GM04503 (cell line): ENCODE measurements at places on chromosomes 16 and 17.

- no peak for DNase-seq
Observed at GRCh38 chr16:88480829-88481228, 27.7 kb downstream of the ZFPM1 start.

- DNase-seq: no peak
Observed at GRCh38 chr17:37100231-37100630, 151.5 kb downstream of the AATF start.

DNA sequence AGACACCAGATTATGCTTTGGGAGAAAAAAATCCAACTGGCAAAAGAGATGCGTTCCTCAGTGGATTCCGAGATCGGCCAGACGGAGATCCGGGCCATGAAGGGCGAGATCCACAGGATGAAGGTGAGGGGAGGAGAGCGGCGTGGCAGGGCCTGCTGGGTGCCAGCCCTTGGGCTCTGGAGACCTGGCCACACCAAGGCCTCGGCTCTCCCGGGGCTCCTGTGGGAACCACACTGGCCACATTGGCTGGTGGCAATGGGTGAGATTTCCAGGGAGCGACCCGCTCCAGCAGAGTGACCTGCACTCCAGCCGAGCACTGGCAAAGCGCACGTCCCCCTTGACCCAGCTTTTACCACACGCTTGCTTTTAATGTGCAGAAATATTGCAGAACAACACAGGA is 11.6 kb upstream of the GAA start:
- DNase-seq: no peak

GRCh38 chr17:34607917-34608316 is 28.5 kb downstream of the TMEM132E start:
- no peak for DNase-seq

DNA sequence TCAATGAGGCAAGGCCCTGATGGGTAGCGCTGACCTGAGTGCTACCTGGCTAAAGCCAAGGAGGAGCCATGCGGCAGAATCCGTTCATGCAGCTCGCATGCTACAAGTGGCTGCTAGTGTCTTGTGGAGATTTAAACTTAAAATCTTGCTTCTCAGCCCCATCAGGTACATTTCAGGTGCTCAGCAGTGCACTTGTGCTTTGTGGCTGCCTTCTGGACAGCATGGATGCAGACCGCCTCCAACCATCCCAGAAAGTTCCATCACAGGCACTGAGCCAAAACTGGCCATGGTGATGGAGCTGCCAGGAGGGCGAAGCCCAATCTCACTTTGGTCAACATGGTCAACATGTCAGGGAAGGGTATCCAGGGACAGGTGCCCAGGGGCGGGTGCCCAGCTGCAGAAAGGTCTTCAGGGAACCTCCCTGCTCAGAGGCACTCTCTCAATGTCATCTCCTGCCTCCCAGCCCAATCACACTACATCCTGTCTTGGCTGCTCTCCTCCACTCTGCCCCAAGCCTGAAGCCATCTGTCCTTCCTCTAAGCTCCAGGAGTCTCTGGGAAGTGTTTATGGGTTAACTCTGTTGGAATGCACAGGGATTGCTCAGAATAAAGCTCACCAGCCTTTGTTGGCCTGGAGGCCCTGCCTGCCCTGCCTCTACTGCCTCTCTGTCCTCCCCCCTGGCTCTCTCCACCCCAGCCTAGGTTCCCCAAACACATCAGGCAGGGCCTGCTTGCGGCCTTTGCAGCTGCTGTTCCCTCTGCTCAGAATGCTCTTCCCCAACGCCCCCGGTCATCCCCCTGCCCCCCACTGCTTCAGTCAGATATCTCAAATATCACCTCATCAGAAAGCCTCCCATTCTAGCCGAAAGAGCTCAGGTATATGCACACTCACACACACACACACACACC is 18.3 kb upstream of the TNFRSF13B start:
- DNase-seq: peak; percentile 42

- DNase-seq: peak; percentile 68
Observed at GRCh38 chr17:28335959-28336871, 654 bp downstream of the TNFAIP1 start.

- DNase-seq: no peak
Observed at GRCh38 chr17:7836596-7837407, 2.8 kb downstream of the KDM6B start.
